ENCODE measurements at places on chromosomes 7 and 10. TPM values are rescaled to one million over a fixed set of nuclear protein-coding genes. Genes with fewer than 3 reads are reported as not detected.

GRCh38 chr10:478471-479245 lies 210.8 kb downstream of the DIP2C start:
- no peak for DNase-seq

DNA sequence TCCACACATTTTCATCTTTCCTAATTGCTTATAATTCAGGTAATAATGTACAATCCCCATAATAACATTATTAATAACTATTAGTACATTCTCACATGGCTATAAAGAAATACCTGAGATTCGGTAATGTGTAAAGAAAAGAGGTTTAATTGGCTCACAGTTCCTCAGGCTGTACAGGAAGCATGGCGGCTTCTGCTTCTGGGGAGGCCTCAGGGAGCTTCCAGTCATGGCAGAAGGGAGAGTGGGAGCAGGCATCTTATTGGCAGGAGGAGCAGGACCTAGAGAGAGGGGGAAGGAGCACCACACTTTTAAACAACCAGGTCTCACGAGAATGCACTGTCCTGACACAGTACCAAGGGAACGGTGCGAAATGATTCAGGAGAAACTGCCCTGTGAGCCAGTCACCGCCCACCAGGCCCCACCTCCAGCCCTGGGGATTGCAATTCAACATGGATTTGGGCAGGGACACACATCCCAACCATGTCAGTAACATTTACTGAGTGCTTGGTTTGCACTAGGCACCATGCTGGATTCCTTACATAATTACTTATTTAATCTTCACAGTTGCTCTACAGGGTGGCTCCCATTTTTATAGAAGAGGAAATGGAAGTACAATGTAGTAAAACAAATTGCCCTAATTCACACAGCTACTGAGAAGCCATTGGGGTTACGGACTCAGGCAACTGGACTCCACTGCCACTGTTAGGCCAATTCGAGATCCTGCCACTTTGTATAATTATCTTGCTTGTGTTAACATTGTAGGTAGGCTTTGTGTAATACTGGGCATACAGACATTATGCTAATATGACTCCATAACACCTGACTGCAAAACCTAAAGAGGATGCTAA lies 8.7 kb upstream of the ESYT2 start:
- no peak for DNase-seq

- DNase-seq: no peak
These were observed 139.0 kb upstream of the MKLN1 start for GRCh38 chr7:131188367-131189339.

DNA sequence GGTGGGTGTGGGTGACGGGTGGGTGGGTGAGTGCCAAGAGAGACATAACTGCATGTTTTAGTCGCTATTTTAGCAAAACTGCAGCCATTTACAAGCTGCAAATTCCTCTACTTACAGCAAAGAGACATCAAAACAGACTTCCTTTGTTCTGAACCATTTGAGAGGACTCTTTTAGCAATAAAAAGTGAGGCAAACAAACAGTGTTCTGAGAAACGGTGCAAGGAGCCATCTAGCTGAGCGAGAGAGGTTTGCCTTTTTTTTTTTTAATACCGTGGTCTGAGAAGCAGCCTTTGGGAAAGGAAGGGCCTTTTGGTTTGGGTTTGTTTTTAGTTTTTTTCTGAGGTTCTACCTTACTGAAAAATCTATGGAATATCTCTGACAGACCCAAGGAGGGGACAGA lies 62.9 kb downstream of the SCRN1 start:
- no peak for DNase-seq

DNA sequence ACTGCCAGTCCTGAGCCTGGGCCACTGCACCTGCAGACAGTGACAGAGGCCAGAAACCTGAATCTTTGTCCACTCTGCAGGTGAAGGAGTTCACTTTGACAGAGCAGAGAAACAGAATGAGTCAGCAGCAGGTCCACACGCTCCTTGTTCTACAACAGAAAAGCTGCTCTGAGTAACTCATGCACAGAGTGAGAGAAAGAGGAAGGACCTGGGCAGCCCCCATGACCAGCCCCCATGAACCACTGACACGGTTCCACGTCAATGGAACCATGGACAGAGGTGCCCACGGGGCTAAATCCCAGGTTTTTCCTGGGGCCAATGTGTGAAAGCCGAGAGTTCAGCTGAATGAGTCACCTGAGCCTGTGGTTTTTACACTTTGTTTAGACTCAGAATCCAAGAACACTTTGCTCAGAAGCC lies 40.8 kb upstream of the CTBP2 start:
- DNase-seq: no peak

The KIF11 gene
- total RNA-seq: 0.37 TPM

DNA sequence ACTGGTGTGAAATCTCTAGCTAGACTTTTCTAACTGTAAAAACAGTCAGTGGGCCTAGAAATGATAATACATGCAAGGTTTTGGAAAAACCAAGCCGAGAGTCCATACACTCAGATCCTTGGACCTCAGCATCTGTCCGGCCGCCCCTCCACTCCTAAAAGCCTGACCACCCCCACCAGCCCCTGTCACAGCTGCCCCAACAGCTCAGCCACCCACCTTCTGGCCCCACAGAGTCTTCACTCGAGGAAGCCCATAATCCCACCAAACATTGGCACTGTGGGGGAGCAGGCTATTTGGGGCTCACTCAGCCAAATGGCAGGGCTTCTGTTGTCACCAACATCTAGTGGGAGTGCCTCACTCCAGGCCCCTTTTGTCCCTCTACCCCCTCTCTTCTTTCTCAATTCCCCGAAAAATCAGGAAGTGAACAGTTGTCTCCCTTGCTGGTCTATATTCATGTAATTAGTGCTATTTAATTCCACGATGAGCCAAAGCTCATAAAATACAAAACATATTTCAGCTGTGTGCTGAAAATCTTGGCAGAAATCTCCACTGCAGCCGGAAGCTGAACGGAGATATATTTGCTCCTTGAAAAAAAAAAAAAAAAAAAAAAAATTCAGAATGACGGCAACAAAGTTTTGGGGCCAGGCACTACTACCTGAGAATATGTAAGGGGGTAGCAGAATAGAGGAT lies 55.5 kb downstream of the PLXNA4 start:
- DNase-seq: no peak

The LBX1 gene
- total RNA-seq: not detected

The STN1 gene
- 12.9 TPM for total RNA-seq

- DNase-seq: no peak
These were observed 145.1 kb downstream of the NRP1 start for GRCh38 chr10:33189363-33189762.

- no peak for DNase-seq
These were observed 156.1 kb upstream of the TRIM24 start for GRCh38 chr7:138304071-138304320.

GRCh38 chr10:72831696-72832409 lies 61.7 kb upstream of the OIT3 start:
- no peak for DNase-seq

DNA sequence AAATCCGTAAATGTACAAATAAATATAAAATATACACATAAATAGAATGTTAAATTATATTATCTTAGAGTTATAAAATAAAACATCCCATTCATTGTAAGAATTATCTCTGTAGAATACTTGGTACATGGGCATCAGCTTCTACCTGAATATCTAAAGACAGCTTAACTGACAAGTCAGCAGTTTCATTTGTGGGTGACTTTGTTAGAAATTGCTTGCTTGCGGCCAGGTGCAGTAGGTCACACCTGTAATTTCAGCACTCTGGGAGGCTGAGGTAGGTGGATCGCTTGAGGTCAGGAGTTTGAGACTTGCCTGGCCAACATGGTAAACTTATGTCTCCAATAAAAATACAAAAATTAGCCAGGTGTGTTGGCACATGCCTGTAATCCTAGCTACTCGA lies 14.6 kb downstream of the PCGF6 start:
- no peak for DNase-seq

Data from pancreas (tissue), 10 donors.